ENCODE measurements at places on chromosomes 3 and 15.

DNA sequence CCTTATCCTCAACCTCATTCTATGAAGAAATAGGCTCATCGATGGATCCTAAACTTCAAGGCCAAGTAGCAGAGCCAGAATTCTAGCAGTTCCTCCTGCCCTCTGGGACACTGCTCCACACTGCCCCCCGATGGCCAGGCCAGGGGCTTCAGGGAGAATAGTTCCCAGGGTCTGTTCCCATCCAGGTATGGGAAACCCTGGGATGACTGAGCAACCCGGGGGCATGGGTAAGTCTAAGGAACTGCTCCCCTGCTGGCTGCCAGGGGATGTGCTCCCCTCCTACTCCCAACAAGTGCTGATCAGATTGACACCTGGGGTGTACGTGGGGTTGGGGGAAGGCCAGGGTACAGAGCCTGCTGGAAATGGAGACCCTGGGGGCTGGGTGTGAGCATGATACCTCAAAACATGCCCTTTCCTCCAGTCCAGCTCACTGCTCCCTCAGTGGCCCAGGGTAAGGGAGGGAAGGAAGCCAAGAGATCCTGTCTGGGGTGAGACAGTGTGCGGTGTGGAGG is 7.6 kb downstream of the ULK3 start:
- DNase-seq, result peak; percentile 47

DNA sequence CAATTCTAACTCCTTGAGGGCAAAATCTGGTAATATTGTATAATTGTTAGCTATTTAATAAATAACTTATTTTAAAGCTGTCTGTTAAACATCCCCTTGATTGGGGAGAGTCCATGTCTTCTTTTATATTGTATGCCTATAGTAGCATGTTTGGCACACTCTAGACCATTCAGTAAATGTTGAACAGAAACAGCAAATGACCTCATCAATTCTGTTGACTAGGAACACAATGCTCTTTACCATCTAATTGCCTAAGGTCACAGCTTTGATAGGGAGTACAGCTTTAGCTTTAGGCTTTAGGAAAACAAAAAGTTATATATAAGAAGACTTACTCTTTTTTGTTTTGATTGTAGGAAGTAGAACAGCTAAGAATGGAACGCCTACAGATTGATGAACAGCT is 27.0 kb downstream of the DNAJC19 start:
- no peak for DNase-seq

DNA sequence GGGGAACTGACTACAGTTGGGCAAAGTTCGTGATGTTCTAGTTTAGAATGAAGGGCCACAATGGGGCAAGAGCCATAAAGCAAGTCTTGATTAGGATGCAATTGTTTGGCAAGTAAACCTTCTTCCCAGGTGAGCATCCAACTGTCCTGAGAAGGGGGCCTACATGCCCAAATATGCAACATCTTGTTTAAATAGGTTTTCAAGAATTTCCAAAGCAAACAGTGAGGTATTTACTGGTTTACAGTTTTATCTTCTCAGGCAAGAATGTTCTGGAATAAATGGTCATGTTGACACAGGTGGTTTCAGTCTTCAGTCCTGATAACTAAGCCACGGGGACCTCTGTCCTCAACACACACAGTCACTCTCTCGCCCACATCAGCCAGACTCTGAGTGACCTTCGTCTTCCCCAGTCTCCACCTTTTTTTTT is 90.3 kb upstream of the FAM174B start:
- no peak for DNase-seq

DNA sequence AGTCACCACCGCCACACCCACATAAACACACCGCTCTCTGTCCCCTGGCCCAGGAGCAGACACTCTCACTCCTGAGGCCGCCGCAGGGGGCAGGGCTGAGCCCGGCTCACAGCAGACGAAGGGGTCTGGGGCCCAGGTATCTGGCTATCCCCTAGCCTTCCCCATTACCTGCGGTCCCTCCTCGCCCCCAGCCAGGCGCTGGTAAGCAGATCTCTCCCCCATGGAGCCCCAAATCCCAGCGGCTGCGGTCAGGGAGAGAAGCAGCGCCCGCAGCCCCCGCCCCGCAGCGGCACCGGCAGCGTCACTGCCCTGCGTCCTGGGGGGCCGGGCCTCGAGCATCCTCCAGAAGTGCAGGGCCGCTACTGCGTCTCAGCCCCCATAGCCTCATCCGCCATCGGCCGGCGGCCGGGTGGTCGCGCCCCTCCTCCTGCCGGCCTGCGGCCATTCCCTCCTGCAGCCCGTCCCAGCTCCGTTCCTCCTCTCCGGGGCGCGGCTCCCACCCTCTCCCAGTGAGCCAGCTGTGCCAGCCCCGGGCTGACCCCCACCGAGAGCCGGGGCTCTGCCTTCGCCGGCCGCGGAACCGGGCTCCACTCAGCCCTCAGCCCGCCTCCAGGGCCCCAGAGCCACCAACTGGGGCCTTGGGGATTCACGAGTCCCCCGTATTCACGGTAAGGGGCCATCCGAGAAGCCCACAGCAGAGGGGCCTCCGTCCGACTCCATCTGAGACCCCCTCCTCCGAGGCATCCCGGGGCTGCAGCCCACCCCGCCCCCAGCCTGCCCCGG is 13.1 kb downstream of the TNK2 start:
- DNase-seq, result peak; percentile 72

DNA sequence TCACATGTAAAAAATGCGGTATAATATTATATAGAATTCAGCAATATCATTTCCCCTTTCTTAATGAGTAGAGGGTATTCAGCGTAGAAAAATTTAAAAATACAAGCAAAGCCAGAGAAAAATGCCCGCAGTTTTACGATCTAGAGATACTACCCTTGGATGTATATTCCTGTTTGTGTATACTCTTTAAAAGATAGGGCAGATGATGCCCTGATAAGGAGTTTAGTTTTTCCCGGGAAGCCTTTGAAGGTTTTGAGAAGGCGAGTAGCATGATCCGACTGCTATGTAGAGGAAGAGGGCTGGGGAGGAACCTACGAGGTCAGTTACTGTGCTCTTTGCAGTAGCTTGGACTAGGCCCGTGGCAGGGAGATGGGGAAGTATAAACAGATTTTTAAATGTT is 1.2 kb downstream of the YEATS2 start:
- no peak for DNase-seq

DNA sequence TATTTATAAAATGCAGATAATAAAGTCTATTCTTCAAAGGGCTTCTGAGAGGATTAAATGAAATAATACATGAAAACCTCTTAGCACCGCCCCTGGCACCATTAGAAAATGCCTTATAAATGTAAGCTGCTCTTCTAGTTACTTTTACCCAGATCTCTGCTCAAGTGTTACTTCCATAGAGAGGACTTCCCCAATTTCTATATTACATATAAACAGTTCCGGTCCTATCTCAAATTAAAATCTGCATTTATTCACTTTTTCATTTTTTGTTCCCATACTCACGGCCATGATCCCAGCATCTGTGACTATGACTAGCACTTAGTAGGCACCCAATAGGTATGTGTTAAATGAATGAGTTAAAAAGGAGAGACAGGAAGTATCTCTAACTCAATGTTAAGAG is 890.9 kb upstream of the CFAP20DC start:
- DNase-seq, result no peak

GRCh38 chr3:161430307-161430706 is 59.0 kb upstream of the SPTSSB start:
- DNase-seq, result no peak

GRCh38 chr3:114120211-114120610 is 58.6 kb downstream of the DRD3 start:
- DNase-seq, result no peak
